ENCODE measurements at places on chromosomes 7 and 10.

DNA sequence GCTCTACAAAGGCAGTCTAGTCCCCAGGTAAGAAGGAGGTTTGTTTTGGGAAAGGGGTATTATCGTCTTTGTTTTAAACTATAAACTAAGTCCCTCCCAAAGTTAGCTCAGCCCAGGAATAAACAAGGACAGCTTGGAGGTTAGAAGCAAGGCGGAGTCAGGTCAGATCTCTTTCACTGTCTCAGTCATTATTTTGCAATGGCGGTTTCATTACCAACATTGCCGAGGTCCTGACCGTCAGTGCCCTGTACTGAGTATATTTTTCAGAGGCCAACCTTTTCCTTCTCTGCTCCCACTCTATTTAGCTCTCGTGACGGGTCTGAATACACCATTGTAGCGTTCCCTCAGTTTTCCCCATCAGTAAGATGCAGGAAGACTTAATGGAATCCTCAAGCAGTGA lies 184.5 kb downstream of the PRKCQ start:
- DNase-seq = no peak

DNA sequence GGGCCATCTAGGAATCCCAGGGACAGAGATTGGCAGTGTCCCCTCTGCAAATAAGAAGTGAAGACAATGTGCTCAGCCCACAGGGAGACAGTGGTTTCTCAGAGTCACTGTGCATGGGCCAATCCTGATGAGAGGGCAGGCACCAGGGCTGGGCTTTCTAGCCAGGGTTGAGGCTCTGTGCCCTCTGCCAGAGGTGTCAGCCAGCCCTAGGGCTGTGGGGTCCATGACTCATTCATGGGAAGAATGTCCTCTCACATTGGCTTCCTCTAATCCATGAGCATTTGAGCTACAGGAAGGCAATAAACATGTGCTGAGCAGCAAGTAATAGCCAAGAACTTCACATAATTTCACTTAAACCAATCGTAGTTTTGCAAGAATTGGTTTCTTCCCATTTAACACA lies 482.0 kb upstream of the MGMT start:
- no peak for DNase-seq

- no peak for DNase-seq
These were observed 53.4 kb downstream of the PPP1R3C start for GRCh38 chr10:91579329-91579985.

DNA sequence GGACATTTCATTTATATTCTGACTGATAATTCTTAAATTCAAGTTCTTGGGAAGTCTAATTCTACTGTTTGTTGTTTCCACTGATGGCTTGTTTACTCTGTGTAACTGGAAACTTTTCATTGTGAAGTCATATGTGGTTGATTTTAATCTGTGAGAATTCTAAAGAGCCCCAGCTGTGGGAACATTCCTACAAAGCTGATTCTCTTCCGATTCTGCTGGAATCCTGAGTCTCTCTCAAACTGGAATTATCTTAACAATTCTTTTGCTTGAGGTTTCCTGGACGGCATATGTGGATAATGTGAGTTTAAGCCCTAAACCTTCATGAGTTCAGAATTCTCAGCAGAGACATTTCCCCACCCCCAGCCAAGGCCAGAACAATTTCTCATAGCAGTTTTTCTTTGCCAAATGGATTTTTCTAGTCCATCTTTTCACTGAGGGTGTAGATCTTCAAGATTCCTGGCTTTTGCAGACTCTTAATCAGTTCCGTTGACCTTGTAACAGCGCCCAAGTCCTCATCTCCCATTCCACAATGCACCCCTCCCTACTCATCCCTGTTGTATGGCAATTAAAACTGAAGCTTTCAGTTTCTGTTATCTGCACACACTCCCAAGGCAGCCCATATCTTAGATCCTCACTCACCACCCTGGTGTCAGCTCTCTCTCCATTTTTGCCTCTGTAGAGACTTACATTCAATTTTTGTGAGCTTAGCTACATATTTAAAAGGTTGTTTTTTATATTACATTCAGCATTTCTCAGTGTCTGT lies 37.6 kb downstream of the GRM8 start:
- no peak for DNase-seq

- DNase-seq = no peak
These were observed 4.6 kb downstream of the EMX2 start for GRCh38 chr10:117547016-117547715.

DNA sequence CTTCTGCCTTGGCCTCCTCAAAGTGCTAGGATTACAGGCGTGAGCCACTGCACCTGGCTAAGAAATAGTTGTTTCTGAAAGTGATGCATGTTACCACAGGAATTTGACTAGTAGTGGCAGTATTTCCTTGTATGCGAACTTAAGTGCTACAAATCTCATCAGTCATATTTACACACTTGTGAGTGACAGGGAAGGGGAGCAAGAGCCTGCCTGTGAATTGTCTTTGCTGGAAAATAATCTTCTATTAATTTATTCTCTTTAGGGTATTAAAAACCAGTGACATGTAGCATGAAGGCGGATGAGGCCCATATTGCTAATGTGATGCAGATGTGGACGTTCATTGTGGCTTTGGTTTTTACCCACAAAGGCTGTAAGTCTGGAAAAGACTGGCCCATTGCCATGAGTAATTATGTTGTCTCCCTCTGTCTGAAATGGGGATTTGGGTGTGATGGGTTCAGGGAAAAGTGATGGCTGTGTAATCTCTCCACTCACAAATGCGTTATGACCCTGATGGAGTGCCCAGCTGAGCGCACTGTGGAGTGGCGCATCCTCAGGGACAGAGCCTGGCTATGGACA lies 97.6 kb downstream of the CCNY start:
- no peak for DNase-seq

- DNase-seq = no peak
These were observed 263.0 kb downstream of the TCF7L2 start for GRCh38 chr10:113213035-113213434.

GRCh38 chr7:134129856-134130523 lies 2.9 kb downstream of the LRGUK start:
- DNase-seq = no peak

DNA sequence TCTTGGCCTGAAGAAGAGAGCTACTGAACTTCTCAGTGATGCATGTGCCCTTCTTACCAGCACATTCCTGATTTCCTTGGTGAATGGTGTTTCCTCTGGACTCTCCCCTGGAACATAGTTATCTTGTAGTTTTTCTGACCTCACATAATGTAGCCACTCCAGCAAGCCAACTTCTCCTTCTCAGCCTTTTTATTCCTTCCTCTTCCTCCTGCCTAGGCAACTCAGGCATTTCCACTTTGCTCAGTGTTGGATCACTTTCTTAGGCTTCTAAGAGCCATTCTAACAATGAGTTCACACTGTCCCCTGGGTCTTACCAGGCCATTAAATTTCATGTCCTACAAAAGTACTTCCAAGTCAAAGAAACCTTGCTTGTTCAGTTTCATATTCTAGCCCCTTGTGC lies 3.6 kb upstream of the PTTG1IP2 start:
- no peak for DNase-seq

GRCh38 chr7:117238472-117238871 lies 84.4 kb downstream of the WNT2 start:
- DNase-seq = no peak

DNA sequence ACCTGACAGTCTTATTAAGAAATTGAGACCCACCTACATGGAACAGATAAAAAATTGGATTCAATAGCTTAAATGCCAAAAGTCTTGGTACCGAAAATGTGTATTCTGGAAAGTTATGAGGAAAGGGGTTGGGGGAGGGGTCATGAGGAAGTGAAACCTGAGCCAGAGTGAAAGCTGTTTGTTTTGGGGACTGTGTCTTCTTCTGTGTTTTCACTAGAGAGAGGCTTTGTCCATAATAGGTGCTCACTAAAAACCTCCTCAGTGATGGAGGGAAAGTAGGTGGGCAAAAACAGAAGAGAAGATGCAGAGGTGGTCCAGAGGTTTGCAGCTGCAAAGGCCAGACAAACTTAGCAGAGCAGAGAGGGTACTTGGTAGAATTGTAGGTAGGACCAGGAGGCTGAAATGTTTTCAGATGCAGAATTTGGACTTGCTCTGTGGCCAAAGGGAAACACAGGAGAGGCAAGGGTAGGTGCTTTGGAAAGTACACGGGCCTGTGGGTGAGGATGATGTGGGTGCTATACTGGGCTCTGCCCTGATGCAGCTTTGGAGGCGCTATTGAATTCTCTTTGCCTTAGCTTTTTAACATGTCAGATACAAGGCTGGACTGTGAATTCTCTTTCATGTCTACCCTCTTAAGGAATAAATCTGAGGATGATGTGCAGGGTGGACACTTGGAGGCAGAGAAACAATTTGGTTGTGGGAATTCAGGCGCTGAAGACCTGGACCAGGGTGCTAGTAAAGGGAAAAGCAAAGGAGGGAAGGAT lies 254.6 kb downstream of the PTEN start:
- DNase-seq = no peak

DNA sequence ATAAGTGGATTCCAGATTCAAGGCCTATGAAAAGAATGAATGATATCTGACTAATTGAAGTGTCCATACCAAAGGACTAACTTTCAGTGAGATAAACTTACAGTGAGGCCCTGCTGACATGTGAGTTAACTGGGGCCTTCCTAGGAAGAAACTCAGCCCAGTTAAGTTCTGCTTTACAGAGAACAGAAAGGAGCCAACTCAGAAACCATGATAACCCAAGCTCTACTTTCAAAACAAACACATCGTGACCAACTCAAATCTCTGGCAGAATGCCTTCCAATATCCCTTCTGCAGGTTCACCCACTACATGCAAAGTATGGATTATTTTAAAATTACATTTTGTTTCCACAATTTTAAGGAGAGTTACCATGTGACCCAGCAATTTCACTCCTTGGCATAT lies 75.8 kb upstream of the MRLN start:
- no peak for DNase-seq

DNA sequence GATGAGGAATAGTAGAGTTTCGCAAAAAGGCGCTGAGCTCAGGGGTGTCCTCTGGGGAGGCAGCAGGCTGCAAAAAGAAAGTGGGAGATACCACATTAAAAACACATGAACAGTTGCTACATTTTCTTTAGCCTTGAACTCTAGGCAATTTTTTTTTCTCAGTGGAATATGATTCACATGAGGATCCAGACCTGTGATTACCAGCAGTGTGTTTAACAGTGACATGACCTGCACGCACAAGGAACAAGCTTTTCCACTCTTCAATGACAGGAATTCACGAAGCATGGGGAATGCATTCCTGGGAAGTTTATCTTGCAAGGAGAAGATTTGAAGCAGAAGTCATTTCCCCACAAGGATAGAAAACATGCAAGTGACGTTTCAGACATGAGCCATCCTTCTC lies 161.6 kb downstream of the ITGA8 start:
- DNase-seq = no peak

- no peak for DNase-seq
These were observed 42.6 kb downstream of the TYW1B start for GRCh38 chr7:72785166-72785955.

DNA sequence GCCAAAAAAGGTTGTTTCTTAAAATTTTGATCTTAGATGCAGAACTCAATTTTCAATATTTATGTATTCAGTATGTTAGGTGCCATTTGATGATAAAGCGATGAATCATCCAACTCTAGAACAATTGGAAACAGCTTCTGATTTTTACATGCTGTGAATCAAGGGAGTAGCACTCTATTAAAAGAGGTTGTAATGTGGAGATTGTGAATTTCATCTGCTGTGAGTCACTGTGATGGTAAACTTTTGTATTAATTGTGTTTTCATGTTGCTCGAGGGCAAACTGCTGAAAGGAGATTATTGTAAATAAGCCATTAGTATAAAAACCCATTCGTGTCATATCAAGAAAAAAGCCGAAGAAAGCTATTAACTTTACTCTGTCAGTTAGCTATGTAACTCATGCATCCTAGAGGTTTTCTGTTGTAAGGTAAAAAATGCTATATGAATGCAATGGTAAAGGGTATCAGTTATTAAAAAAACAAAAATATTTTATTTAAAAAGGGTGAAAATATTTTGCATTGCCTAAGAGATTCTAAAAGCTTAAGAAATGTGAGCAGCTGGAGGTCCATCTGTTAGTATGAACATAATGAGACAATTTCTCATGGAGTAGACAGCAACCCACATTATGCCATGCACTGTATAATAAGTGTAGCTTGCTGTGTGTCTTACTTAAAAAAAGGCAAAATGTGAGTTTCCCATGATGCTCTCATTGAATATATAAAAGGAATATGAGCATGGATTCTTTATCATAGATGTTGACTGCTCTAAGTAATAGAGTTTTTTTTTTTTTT lies 511.0 kb upstream of the PCDH15 start:
- DNase-seq = no peak

DNA sequence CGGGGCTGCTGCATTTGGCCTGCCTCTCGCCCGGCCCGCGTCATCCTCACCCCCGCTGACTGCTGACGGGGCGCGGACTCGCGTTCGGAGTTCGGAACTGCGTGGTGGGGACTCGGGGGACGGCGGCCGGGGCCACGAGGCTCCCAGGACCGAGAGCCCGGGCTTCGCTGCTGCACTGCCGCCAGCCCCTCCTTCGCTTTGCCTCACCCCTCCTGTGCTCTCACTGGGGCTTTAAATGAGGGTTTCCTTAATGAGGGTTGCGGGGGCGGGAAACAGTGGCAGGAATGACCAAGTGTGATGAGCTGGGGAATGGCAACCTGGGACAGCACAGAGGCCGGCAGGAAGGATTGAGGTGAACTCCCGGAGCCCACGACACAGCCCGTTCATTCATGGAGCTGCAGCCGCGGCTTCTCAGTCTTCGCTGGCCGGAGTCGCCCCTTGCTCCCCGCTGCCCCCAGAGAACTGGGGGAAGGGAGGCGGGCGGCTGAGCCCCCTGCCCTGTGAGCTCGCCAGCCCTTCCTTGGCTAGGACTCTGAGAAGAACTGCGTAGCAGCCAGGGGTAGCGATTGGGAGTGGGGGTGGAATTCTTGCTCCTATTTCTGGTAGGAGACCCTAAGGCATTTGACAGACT lies 1.5 kb upstream of the LRRC4 start:
- DNase-seq = no peak

DNA sequence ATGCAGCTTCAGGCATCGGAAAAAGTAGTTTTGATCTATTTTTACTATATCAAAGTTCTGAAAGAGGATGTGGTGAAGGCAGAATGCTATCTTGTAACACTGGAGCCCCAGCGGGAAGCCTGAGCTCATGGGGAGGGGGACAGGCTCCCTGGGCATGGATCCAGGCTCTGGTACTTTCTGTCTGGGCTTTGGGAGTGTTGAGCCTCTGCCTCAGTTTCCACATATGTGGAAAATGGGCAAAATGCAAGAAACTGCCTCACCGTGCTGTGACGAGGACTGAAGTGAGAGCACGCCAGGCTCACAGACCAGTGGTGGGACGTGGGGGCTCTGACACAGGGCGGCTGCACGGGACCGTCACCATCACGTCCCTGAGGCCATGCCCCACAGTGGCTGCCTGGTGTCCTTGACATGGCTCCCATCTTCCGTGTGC lies 182.9 kb upstream of the SHH start:
- DNase-seq = no peak

DNA sequence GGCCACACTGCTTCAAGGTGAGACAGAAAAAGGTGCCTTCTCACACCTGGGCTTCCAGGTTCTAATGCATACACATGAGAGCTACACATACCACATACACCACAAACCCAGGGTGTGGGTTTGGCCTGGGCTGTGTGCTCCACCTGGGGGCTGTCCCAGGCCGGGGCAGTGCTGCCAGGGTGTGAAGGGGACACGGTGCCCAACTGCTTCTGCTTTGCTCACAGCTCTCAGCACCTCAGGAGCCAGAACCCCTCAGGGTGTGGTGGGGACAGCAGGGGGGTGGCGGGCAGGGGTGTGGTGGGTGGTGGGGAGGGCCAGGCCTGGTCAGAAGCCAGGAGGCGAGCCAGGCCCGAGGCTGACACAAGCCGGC lies 51.1 kb downstream of the TMEM209 start:
- no peak for DNase-seq

All from GM12878 (cell line).